ENCODE measurements at places on chromosomes 5 and 9. TPM values are rescaled to one million over a fixed set of nuclear protein-coding genes. Genes with fewer than 3 reads are reported as not detected.

The BSPRY gene
- 41.2 TPM for total RNA-seq

The ADAMTSL2 gene
- 2.1 TPM for total RNA-seq

DNA sequence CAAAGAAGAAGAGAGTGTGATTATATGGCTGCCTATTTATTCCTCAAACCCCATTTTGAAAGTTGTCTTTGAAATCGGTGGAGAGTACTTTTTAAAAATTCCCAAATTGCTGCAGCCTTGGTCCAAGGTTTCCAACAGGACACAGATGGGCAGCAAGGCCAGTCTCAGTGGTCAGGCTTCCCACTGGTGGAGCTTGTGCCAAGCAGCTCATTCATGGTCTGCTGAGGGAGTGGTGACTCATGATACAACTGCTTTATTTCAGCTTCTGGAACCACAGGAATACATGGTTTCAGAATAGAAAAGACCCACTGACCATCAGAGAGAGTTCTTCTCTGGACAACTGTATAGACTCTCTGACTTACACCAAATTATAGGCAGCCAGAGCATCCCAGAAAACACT is 673.1 kb upstream of the KLF4 start:
- no peak for DNase-seq

DNA sequence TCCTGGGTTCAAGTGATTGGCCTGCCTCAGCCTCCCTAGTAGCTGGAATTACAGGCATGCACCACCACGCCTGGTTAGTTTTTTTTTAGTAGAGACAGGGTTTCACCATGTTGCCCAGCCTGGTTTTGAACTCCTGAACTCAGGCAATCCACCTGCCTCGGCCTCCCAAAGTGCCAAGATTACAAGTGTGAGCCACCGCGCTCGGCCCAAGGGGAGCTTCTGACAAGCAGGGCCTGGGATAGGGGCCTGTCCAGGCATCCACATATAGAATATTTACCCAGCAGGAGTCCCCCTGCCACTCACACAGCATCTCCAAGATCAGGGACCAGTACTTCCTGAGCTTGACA is 10.1 kb downstream of the IRF1 start:
- DNase-seq: no peak

DNA sequence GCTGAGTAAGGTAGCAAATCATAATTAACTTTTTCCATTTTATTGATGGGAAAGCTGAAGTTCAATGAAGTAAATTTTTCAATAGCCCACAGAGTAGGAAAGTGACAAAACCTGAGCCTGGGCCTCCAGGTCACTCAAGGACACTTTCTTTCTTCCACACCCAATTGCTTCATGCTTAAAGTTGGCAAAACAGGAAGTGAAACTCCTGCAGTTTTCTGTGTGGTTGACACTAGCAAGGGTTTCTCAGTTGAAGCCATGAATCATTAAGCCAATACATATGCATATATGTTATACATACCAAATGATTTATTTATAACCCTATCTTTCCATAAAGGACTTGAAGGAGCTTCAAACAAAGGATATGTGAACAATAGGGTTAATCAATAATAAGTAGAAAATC is 13.9 kb downstream of the TLR4 start:
- no peak for DNase-seq

DNA sequence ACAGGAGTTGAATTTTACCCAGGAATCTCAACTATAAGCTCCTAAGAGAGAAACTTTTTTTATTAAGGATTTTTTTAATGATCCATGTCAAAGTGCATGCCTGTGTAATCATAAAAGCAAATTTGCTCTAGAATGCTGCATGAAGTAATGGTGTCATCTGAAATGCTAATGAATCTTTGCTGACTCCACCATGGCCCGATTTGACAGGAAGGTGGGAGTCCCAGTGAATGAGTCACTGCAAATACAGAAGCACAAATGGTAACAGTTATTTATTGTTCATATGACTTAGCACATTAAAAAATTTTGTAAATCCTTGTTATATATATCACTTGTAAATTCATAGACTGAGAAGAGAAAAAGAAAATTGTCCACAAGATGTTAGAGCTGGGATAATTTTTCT is 341.3 kb downstream of the RASEF start:
- no peak for DNase-seq

GRCh38 chr9:37935096-37935495 is 31.2 kb upstream of the SLC25A51 start:
- DNase-seq: no peak

The KCNIP1 gene
- total RNA-seq: not detected

DNA sequence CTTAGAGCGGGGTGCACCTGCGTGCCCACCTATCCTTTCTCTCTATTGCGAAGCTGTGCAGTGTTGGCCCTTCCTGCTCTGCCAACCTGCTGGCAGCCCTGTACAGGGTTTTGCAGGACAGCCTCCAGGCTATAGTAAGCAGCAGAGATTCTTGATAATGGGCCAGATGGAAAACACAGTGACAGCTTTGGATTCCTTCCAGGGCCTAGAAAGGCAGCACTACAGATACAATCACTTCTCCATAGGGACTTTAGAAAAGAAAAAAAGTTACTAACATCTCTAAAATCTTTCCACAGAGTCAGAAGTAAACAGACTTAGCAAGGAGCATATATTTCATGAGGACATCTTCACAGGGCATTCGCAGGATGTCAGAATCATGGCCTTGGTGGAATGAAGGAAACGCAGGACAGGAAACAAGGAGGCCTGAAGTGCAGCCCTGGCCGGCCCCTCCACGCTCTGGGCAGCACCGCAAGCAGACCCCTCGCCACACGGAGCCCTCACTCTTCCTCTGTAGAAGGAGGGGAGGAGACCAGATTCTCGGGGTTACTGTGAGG is 172.1 kb upstream of the GAS1 start:
- no peak for DNase-seq

The DNAJC18 gene
- 0.53 TPM for total RNA-seq

The ZNF300 gene
- 4.0 TPM for total RNA-seq

- no peak for DNase-seq
Observed at GRCh38 chr5:174937201-174938123, 213.1 kb downstream of the MSX2 start.

- no peak for DNase-seq
Observed at GRCh38 chr5:125142458-125142857, 396.0 kb upstream of the ZNF608 start.

- no peak for DNase-seq
Observed at GRCh38 chr5:25150819-25151218, 506.0 kb upstream of the CDH10 start.

The PPP2R2B gene
- 0.53 TPM for total RNA-seq

- DNase-seq: no peak
Observed at GRCh38 chr9:112884101-112884500, 6.6 kb downstream of the SLC46A2 start.

The TPPP gene
- total RNA-seq: 5.5 TPM

The CDC20B gene
- not detected for total RNA-seq

DNA sequence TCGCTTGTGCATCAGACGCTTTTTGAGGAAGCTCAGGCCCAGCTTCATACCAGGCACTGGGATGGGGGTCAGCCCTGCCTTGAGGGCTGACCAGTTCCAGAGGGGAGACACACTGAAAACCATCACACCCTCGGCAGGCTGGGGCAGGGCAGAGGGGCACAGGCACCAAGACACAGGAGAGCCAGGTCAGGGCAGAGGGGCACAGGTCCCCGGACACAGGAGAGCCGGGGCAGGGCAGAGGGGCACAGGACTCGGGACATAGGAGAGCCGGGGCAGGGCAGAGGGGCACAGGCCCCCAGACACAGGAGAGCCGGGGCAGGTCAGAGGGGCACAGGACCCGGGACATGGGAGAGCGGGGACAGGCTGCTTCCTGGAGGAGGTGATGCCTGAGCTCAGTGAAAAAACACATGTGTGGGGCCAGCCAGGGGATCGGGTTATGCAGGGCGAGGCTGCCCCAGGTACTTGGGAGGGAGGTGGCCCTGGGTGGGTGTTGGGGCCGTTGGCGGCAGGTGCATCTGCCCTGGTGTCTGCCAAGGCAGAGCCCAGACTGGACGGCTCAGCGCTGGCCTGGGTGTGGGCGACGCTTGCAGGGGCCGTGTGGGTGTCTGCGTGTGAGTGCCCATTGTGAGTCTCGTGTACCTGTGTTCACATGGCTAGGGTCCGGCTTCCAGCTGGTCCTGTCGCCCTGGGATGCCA is 15.1 kb upstream of the SLC2A6 start:
- DNase-seq: no peak

GRCh38 chr5:89277816-89278215 is 394.8 kb upstream of the MEF2C start:
- DNase-seq: no peak

GRCh38 chr5:173488144-173488543 is 128.3 kb downstream of the BOD1 start:
- DNase-seq: no peak

The CCIN gene
- total RNA-seq: 0.13 TPM

The EGFLAM gene
- total RNA-seq: 1.7 TPM

The ENTREP1 gene
- total RNA-seq: 9.2 TPM

GRCh38 chr5:129125819-129126218 is 31.3 kb downstream of the ISOC1 start:
- DNase-seq: no peak

DNA sequence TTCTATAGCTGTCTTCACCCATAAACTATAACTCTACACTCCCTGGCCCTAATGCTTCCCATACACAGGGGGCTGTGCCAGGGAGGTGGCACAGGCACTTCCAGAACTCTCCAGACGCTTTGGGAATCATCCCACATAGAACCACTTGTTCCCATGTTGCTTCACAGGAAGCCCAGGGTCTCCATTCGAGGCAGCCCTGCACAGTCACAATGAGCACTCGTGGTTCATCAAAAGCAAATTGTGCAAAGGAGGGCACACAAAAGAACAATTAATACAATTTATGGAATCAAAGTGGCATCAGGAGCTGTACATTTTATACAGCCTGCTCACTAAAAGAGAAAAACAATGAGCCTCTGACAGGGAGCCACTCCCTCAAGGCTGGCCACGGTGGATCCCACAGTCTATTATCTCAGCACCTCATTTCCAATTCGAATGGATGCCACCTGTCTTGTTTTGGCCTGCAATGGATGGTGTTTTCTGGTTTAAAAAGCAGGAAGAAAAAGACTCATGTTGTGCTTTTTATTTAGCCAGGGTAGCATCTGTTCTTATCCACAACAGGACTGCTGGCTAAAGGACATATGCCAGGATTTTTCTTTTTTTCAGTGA is 354.8 kb downstream of the ENC1 start:
- no peak for DNase-seq

- DNase-seq: no peak
Observed at GRCh38 chr9:111936391-111936790, 39.8 kb downstream of the UGCG start.

DNA sequence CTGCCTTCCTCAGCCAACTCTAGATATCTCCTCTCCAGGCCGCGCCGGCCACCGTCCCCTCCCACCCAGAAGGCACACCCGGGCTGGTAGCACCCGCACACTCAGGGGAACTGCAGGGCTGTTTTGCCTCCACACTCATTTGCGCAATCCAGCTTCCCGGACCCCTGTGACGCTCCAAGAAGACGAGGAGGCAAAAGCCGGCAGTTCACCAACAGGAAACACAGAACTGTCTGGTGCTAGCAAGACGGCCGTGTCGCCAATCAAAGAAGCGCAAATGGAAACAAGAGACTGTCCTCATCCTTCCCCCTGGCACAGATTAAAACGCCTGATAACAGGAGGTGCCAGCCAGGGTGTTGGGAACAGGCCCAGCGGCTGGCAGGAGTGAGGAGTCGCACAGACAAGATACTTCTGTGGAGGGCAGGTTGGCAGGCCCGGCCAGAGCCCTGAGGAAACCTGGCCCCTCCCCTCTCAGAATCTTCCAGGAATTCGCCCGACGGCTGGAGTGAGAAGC is 7.8 kb downstream of the AGPAT2 start:
- no peak for DNase-seq

The DOCK2 gene
- 4.1 TPM for total RNA-seq

- DNase-seq: no peak
Observed at GRCh38 chr9:121538221-121538620, 38.6 kb upstream of the GGTA1 start.

The PCDHA7 gene
- total RNA-seq: 0.19 TPM

DNA sequence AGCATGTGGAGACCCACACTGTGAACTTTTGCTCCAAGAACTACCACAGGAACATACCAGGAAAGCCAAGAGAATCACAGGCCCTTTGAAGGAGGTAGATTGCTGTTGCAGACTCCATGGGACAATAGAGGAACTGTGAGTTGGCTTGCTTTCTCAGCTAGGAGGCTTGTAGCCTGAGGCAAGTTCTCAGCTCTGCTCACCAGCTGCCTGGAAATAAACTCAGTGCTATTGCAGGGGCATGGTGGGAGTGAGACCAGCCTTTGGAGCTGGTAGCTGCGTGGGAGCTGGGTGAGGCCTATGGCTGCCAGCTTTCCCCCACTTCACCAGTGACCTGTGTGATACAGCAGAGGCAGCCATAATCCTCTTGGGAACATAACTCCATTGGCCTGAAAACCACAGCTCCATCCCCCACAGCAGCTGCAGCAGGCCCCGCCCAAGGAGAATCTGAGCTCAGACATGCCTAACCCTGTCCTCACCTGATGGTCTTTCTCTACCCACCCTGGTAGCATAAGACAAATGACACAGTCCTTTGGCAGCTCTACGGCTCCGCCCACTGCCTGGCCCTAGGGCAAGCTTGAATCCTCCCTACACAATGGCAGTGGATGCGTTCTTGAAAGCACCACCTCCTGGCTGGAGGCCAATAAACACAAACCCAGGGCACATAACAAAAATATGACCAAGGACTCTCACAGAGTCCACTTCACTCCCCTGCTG is 389.5 kb downstream of the KIF4B start:
- DNase-seq: no peak

DNA sequence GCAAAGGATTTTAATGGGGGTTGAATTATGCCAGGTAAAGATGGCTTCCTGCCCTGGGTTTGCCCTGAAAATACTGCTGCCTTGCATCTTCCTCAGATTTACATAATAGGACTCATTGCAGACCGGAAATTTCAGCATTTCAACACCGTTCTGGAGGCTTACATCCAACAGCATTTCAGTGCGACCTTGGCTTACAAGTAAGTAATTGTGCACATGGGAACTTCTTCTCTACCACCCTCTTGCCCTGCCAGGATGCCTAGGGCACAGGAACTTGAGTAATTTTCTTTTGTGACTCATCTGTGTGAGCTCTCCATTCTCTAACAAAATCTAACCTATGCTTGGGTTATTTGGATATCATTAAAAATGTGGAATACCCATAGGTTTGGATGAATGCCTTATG is 80.2 kb downstream of the DOCK2 start:
- no peak for DNase-seq

- no peak for DNase-seq
Observed at GRCh38 chr9:122180633-122181032, 20.9 kb downstream of the MORN5 start.

- no peak for DNase-seq
Observed at GRCh38 chr5:38598994-38599617, 42.7 kb upstream of the LIFR start.

- no peak for DNase-seq
Observed at GRCh38 chr5:167870055-167870454, 421.4 kb upstream of the WWC1 start.

GRCh38 chr5:141858079-141858765 is 20.0 kb downstream of the PCDH1 start:
- no peak for DNase-seq

- DNase-seq: no peak
Observed at GRCh38 chr5:39282561-39282960, 63.2 kb upstream of the FYB1 start.

- DNase-seq: no peak
Observed at GRCh38 chr9:72586388-72587130, 65.2 kb downstream of the TMC1 start.

The ZNF366 gene
- total RNA-seq: 0.76 TPM

All from esophagus squamous epithelium (tissue), 5 donors.